ENCODE measurements at places on chromosomes 4 and X. TPM values are rescaled to one million over a fixed set of nuclear protein-coding genes. Genes with fewer than 3 reads are reported as not detected.
A peak's percentile ranks its signal among the peaks of the same experiment; 100 is the strongest.

Gene SLITRK2
- 0.14 TPM for total RNA-seq

Gene SLITRK4
- total RNA-seq = 1.2 TPM

Gene SORCS2
- 1.7 TPM for total RNA-seq

Gene APBB2
- 44.9 TPM for total RNA-seq

Gene ZMAT1
- total RNA-seq = 7.8 TPM

Gene CXCL8
- total RNA-seq = 0.92 TPM

Gene TMEM144
- total RNA-seq = 18.3 TPM

Gene CDKL5
- total RNA-seq = 12.1 TPM

DNA sequence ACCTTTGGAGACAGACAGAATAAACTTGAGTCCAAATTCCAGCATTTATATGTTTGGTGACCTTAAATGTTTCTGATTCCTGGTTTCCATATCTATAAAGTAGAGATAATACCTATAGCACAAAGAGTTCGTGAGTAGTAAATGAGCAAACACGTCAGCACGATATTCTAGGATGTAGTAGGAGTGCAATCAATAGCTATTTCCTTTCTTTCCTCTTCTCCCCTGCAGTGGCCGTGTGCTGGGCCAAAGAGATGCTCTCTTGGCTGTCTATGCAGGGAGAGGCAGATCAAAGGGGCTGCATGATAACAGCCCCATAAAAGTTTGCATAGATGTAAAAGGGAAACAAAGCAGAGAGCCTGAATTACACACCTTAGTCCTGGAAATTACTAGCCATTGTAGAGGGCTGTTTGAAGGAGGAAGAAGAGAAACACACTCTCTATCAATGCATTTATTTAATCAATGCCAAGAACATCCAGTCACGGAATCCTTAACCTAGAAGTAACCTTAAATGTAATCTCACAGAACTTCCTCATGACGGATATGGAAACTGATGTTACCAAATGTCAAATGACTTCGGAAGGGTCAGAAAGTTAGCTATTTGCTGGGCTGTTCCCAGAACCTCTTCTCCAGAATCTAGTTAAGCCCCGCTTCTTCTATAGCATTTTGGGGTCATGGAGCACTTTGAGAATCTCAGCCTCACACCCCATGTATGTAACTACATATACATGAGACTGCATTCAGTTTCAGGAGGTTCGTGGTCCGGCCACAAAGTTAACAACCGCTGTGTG lies 35.5 kb upstream of the PLAC8 start:
- DNase-seq = no peak

GRCh38 chr4:102694791-102695190 lies 66.0 kb downstream of the MANBA start:
- no peak for DNase-seq

GRCh38 chr4:75723163-75724065 lies 963 bp upstream of the USO1 start:
- peak; percentile 14 for DNase-seq

DNA sequence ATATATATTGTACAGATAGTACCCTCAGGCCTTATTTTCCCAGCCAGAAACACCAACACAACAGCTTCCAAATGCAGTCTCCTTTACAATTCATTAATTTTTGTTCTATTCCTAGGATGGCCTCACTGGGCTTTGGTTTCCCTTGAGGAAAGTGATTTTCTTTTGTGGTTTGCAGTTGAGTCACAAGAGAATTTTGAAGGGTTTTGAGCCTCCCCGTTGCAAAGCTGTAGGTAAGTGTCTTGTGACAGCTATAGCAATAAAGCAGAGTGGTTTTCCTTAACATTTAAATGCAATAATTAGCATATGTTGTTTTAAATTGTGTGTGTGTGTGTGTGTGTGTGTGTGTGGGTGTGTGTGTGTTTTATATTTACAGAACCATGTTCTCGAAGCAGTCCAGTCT lies 54.1 kb upstream of the WDR17 start:
- no peak for DNase-seq

GRCh38 chrX:93120805-93121204 lies 552.6 kb downstream of the NAP1L3 start:
- DNase-seq = no peak

DNA sequence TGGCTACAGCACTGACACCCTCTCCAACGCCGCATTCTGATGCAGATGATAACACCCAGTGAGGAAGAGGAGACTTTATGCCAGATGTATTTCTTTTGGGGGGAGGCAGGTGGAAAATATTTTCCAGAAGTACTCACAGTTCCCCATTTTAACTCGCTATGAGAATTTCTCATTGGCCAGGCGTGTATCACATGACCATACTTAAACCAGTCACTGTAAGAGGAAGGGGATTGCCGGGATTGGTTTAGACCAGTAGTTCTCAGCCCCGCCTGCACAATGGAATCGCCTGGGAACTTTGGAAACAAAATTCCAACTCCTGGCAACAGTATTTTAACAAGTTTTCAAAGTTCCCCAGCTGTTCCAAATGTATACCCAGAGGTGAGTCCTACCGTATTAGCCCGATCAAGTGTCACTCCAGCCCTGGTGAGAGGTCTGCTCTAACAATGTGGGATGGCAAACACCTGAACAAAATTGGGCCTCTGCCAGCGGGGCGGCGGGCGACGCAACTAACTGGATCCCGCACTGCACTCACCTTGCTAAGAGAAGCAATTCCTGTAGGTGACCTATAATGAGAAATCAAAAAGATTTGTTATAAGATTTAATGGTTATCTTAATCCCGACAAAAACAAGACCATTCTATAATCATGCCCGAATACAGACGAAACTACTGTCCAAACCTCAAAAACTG lies 2.9 kb upstream of the MSL3 start:
- no peak for DNase-seq

DNA sequence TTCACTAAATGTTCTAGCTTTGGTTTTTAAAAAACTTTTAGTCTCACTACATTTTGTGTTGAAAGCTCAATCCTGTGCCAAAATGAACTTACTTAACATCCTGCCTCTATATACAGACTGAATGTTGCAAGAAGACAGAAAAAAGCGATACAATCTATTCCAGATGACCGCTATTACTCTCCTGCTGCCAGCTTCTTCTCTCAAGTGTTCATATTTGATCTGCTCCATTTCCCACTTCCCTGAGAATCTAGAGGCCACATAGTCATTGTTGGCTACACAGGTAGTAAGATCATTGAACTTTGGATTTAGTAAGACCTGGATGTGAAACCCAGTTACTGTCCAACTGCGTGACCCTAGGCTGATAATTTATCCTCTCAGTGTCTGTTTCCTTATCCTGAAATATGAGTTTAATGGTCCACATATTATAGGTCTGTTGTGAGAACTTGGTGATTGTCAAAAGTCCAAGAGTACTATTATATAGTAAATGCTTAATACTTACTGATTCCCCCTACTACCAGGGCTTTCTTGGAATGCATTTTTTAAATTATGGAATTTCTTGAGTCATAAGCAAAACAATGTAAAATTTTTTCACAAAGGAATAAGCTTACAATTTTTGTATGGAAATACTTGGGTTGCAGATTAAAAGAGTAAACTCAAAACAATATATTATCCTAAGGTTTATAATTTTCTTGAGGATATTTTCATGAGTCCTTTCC lies 976.8 kb upstream of the ADGRL3 start:
- no peak for DNase-seq

DNA sequence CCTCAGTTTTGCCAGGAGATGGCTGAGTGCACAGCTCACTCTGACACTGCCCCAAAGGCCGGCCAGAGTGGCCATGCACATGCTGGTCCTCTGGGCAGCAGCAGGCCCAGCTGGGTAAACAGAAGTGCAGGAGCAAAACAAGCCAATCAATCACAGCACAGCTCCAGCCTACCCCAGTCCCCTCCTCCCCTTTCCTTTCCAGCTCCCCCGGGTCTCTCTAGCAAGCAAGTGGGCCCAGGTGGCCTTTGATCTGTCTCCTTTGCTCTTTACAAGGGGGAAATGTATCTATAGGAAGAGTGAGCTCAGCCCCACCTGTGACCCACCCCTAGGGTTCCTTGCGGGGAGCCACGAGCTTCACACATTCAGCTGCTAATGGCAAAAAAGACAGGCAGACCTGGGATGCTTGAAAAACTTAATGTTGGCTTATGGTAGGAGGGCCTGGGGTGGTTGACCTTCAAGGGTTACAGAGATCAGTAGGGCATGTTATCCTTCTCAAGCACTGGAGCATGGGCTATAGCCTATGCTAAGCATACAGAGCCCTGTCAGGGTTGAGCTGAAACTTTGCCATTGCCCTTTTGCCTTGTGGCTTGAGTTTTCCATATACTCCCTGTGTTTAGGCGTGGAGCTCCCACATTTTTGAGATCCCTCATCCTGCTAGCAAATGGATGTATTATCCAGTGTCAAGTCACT lies 57.8 kb upstream of the PLAC1 start:
- DNase-seq = no peak

- DNase-seq = no peak
Observed at GRCh38 chrX:71872542-71873458, 37.8 kb upstream of the NHSL2 start.

DNA sequence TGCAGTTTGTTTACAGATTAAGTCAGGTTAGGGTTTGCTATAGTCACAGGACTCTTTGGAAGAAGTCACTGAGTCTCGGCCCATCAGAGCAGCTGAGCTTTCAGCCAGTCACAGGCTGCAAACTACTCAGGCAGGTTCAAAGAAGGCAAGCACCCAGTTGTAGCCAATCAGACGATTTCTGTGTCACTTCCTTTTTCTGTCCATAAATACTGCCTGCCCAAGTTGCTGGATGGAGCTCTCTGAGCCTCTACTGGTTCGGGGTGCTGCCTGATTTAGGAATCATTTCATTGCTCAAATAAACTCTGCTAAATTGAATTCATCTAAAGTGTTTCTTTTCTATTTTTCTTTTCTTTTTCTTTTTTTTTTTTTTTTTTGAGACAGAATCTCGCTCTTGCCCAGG lies 7.3 kb upstream of the SH3BP2 start:
- no peak for DNase-seq

GRCh38 chr4:88963817-88964216 lies 93.2 kb downstream of the FAM13A start:
- DNase-seq = no peak

DNA sequence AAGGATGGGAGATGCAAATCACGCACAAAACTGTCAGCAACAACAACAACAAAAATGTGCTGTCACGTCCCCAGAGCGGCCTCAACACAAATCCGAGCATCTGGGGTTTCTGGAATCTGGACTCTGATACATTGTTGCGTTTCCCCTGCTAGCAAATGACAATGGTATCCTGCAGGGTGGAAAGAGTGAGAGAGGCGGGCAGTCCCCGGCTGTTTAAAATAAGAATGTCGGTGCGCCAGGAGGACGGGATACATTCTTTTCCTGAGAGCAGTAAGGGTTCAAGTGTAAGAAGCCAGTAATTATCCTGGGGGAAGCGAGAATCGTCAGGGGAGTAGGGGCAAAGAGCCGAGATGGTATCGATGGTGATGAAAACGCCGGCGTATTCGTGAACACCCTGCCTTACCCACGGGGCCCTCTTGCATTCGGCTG lies 310.2 kb downstream of the ASMT start:
- no peak for DNase-seq

DNA sequence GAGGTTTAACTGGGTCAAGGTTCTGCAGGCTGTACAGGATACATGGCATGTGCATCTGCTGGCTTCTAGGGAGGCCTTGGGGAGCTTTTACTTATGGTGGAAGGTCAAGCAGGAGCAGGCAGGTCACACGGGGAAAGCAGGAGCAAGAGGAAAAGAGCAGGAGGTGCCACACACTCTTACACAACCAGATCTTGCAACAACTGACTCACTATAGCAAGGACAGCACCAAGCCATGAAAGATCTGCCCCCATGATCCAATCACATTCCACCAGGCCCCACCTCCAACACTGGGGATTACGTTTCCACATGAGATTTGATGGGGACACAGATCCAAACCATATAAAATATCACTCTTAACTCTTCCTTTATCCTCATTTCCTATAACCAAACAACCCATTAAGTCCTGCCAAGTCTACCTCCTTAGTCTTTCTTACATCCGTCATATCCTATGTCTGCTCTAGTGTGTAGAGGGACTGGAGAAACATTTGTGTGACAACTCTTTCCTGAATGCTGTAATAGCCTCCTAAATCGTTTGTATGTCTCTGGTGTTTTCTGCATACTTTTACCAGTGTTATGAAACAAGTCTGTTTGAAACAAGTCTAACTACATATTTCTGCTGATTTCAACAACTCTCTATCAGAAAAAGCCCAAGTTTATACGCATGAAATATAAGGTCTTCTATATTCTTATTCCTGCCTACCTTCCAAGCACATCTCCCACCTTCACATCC lies 8.3 kb upstream of the RAP2C start:
- DNase-seq = no peak

GRCh38 chr4:26410385-26411293 lies 79.6 kb downstream of the CCKAR start:
- DNase-seq = peak; percentile 54

- DNase-seq = no peak
Observed at GRCh38 chrX:97842468-97843199, 958.9 kb downstream of the RPA4 start.

GRCh38 chrX:1483843-1484637 lies 31.3 kb upstream of the ASMTL start:
- no peak for DNase-seq

DNA sequence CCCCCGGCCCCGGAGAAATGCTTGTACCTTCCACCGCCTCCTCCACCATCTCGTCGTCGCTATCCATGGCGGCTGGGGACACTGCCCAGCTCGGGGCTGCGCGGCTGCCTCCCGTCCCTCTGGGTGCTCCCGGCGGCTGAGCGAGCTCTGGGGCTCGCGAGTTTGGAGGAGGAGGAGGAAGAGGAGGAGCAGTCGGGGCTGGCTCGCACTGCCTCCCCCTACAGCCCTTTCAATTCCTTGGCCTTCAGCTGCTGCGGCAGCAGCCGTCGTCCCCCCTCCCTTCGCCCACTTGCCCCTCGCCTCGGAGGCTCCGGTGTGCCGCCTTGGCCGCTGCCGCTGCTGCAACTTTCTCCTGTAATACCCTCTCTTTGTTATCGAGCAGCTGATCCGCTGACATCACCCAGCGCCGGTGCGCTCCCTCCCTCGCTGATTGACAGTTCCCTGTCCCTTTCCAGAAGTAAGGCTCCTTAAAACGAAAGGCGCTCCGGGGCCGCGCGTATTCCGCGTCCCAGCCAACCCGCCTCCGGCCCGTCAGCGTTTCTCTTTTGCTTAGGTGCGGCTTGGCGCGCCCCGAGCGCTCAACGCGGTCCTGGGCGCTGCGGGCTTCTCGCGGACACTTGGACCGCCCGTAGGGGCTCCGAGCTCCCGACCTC lies at the start of gene SETD7:
TSS of gene SETD7 (minus strand) at position 149 of the 653 bp plus-strand sequence. CDS start at position 67, 82 bp downstream.
- peak; percentile 71 for DNase-seq

DNA sequence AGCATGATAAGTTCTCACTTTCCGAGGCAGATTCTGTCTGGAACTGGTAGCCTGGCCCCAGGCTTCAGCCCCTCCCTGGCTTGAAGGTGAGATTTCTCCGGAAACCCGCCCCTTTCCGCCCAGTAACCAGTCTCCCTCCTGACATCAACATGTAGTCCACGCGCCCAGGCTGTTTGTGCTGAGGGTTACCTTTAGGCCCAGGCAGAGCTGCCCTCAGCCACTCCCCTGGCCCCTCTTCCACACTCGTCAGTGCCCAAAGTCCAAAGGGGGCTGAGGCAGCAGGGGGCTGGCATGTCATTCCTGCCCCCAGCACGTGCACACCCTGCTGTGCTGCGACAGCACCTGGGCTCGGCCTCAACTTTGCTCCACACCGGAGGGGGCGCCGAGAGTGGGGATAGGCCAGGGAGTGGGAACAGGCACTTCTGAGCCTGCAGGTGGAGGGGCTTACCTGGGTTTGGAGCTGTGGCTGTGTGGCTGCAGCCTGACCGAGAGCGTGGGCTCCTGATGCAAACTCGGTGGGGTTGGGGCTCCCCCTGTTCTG lies 69.5 kb upstream of the ANK2 start:
- DNase-seq = no peak

- DNase-seq = peak; percentile 71
Observed at GRCh38 chr4:4574792-4575191, 32.9 kb upstream of the STX18 start.

- peak; percentile 90 for DNase-seq
Observed at GRCh38 chr4:25865586-25865985, 2.8 kb upstream of the SEL1L3 start.
